ENCODE measurements at places on chromosomes 7 and 10.

DNA sequence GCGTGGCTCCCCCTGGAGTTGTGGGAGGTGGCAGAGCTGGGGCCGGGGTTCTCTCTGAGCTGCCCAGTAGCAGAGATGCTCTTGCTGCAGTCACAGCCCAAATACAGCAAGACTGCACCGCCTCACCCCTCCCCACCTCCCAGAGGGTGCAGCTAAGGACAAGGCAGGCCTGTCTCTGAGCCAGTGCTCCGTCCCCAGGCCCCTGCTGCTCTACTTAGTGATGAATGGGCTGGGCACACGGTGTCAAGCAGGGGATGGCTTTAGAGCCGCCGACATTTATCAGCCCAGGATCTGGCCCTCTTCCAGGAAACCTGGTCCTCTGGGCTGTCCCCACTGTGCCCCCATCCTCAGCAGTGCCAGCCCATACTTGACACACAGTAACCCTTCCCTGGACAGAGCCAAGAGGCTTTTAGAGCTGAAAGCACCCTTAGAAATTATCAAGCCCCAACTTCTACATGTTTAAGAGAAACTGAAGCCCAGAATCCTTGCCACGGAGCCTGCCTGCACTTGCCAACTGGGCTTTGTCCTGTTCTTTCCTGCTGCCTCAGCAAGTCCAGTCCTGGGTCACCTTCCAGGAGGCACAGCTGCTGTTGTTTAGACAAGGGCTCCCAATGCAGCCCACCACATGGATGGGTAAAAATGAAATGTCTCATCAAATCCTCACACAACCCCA lies 137.1 kb upstream of the UNC5B start:
- peak; percentile 53 for DNase-seq
- peaks cover 12% of the 10 kb centered on the region for H3K27me3 ChIP-seq
- H3K4me1 ChIP-seq: peaks cover 24% of the 10 kb centered on the region
- no peak overlapping the region for H3K4me3 ChIP-seq
- H3K27ac ChIP-seq: no peak overlapping the region

DNA sequence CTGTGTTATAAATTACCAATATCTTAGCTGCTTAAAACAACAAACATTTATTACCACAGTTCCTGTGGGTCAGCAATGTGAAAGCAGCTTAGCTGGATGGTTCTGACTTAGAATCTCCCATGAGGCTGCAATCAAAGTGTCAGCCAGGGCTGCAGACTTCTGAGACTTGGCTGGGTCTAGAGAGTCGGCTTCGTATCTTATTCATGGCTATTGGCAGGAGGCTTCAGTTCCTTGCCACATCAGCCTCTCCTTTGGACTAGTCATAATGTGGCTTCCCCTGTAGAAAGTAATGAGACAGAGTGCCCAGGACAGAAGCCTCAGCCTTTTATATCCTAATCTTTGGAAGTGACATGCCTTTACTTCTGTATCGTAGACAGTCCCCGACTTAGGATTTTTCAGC lies 27.3 kb downstream of the RALA start:
- H3K27ac ChIP-seq: peak overlapping the region; percentile 42
- H3K27me3 ChIP-seq: no peaks in the 10 kb centered on the region
- peak; percentile 30 for DNase-seq
- no peaks in the 10 kb centered on the region for H3K36me3 ChIP-seq
- peaks cover 64% of the 10 kb centered on the region for H3K4me1 ChIP-seq
- no peak overlapping the region for H3K4me3 ChIP-seq

DNA sequence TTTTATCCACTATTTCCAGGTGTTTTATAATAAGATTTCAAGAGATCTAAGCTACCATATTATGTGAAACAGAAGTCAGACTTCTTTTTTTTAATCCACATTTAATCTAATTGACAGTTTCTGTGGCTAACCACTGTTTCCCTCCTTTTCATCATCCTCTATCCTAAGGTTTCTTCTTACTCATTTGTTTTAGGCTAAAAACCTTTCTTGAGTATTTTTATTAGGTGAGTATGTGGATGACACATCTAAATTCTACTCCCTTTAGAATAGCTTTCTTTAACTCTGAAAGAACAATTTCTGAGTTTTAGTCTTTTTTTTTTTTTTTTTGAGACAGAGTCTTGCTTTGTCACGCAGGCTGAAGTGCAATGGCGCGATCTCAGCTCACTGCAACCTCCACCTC lies 62.7 kb downstream of the NPY start:
- H3K27ac ChIP-seq: no peak overlapping the region
- no peak overlapping the region for H3K4me3 ChIP-seq
- no peaks in the 10 kb centered on the region for H3K4me1 ChIP-seq
- no peak for DNase-seq

DNA sequence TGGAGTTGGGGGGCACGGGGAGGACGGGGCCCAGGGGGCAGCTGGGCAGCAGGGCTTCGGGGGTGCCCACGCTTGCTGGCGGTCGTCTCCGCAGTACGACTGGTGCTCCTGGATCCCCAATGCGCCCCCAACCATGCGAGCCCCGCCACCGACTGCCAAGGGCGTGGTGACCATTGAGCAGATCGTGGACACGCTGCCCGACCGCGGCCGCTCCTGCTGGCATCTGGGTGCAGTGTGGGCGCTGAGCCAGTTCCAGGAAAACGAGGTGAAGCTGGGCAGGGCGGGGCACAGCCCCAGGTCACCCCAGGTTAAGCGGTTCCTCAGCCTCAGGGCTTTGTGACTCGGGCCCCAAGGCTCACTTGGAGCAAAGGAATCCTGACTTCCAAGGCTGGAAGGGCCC lies 70.0 kb downstream of the ALOX5 start:
- peaks cover 14% of the 10 kb centered on the region for H3K27me3 ChIP-seq
- DNase-seq: no peak
- peaks cover 13% of the 10 kb centered on the region for H3K4me1 ChIP-seq
- H3K27ac ChIP-seq: no peak overlapping the region
- H3K4me3 ChIP-seq: no peak overlapping the region

DNA sequence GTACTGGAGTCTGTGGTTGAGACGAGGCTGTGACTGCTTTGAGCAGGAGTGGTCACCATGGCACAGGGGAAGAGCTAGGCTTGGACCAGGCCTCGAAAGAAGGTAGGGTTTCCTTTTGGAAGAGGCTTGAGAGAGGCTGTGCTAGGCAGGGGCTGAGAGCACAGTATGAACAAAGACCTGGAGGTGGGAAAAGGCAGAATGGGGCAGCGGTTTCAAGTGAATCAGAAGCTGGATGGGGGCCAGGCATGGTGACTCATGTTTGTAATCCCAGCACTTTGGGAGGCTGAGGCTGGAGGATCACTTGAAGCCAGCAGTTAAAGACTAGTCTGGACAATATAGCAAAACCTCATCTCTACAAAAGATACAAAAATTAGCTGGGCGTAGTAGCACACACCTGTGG lies 65.9 kb downstream of the CLIP2 start:
- H3K27me3 ChIP-seq: no peaks in the 10 kb centered on the region
- H3K36me3 ChIP-seq: peaks cover 40% of the 10 kb centered on the region
- no peak for DNase-seq
- H3K4me1 ChIP-seq: no peaks in the 10 kb centered on the region
- no peak overlapping the region for H3K27ac ChIP-seq
- no peak overlapping the region for H3K4me3 ChIP-seq
